ENCODE measurements at places on chromosomes 3 and 15.

DNA sequence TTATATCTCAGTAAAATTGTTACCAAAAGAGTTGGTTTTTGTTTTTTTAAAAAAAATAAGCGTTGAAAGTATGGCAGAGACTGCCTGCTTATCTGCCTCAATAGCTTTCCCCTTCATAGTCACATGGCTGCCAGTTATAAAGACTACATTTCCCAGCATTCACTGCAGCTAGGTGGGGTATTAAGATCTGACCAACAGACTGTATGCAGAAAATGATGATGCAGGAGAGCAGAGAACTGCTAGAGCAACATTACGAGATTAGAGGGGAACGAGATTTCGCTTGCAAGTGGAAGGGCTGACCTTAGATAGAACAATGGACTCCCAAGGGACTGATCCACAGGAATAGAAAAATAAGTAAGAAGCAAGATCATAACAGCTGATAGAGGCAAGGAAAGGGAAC is 14.3 kb downstream of the RHOA start:
- no peak for DNase-seq

GRCh38 chr3:182121401-182121800 is 409.7 kb downstream of the SOX2 start:
- no peak for DNase-seq

DNA sequence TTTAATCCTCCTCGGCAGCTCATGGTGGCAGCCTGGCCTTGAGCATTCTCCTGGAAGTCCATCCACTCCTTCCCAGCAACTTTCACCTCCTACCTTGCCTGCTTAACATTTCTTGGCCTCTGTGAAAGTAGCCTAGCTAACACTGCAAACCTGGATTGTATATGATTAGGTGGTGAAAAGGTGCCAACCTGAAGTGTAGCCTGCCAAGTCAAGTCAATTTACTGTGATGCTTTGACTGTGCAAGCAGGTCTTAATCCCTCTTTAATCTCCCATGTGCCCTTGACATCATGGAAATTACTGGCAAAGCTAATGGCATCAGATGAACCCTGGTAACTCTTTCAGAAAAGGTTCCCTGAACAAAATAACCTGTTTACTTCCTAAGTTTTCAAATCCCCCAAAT is 169.7 kb upstream of the NR2F2 start:
- DNase-seq, result no peak

- no peak for DNase-seq
Measured at GRCh38 chr3:26712211-26713026, 89.8 kb downstream of the LRRC3B start.

GRCh38 chr3:71657831-71658530 is 67.2 kb downstream of the EIF4E3 start:
- no peak for DNase-seq

DNA sequence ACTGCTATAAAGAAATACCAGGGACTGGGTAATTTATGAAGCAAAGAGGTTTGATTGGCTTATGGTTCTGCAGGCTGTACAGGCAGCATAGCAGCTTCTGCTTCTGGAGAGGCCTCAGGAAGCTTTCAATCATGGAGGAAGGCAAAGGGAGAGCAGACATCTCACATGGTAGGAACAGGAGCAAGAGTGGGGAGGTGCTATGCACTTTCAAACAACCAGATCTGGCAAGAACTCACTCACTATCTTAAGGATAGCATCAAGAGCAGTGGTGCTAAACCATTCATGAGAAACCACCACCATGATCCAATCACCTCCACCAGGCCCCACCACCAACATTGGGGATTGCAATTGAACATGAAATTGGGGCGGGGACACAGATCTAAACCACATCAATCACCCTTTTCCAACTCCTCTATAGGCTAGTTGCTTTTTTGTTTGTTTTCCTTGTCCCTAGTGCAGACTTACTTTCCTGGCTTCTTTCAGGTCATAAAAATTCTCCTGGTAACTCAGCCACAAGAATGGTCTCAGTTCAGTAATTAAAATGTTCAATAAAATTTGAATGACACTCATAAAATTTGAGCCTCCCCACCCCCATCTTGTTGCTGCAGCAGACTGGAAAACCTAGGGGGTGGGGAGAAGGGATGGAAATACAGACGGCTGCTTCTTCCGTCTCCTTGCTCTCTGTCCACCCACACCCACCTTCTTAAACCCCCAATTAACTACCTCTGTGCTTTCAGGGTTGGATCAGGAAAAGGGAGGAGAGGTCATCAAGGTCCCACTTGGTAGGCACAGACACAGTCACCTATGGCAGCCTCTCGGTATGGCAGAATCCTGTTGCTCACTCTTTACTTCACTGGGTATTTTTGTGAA is 16.3 kb upstream of the TIPARP start:
- DNase-seq, result no peak

DNA sequence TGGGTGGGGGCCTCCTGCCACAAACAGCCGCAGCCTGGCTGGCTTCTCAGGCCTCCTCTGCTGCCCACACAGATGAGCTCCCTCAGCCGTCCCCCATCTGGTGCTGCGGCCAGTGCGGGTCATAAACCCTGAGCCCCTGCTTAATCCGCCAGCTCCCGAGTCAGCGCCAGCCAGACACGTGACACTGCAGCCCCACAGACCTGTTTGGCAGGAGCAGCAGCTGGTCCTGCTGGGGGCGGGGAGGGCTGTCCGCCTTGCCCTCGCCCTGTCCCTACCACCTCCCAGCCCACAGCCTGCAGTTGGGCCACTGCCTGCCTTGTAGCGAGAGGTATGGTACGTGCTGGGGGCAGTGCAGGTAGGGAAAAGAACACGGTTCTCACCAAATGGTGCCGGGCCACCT is 86.2 kb downstream of the IQSEC1 start:
- no peak for DNase-seq

DNA sequence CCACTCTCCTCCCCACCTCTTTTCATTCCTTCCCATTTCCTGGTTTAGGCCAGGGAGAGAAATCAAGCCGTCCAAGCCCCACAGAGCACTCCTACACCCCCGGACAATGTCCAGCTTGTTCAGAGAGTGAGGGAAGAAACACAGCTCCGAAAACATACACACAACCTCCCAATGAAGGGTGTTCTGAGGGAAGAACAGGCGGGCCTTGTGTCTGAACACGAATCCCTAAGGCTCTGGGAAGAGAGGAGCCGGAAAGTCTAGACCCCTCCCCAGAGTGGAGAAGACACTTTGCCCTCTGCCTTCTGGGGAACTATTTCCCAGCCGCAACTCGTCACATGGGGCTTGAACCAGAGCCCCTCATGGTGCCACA is 30.5 kb downstream of the ACAN start:
- no peak for DNase-seq

DNA sequence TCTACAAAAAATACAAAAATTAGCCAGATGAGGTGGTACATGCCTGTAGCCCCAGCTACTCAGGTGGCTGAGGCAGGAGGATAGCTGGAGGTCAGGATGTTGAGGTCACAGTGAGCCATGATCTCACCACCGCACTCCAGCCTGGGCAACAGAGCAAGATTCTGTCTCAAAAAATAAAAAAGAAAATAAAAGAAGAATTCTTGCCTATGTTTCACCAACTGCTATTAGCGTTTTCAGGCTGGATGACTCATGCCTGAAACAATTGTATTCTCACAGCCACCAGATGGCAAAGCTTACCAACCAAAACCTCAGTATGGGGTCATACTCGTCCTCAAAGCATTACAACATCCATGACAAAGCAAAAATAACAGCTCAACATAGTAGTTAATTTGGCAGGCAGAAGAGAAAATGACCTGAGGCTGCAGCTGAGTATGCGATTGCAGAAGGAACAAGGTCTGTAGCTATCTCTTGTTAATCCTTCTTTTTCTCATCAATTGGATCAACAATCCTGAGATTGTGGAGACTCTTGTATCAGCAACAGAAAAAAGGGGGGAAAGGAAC is 52.2 kb downstream of the TP53BP1 start:
- no peak for DNase-seq

DNA sequence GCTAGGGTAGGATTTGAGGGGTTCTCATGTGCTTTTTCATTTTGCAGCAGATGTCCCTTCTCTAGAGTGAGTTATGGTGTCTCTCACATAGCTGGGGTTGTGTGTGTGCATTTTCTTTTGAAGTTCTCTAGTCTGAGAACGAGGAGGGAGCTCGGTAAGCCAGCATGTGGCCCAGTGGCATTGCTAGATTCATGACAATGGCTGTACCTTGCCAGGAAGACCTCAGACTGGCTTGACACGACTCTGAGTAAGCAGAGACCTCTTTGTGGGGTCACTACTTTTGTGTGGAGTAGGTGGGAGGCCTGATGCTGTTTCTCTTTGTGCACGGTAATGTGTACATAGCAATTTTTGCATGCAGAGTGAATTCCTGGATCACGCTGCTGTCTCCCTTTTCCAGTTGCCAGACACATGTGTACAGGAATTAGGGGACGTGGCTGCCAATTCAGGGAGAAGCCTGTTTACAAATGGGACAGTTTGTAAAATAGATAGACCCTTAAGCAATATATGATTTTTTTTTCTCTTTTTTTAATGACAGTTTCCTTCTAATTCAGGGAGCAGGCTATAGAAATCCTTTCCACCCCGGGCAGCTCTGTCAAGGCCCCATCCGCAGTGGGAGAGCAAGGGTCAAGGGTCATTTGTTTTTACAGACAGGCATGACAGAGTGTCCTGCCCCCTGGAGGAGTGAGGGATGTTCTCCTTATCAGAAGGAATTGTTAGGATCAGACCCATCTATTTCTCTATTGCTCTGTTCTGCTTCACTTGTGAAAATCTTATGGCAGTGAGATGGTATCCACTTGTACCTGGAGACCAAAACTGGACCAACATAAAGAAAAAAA is 4.6 kb downstream of the CACNA1D start:
- no peak for DNase-seq

- DNase-seq, result no peak
Measured at GRCh38 chr3:148178503-148178902, 519.2 kb upstream of the AGTR1 start.

DNA sequence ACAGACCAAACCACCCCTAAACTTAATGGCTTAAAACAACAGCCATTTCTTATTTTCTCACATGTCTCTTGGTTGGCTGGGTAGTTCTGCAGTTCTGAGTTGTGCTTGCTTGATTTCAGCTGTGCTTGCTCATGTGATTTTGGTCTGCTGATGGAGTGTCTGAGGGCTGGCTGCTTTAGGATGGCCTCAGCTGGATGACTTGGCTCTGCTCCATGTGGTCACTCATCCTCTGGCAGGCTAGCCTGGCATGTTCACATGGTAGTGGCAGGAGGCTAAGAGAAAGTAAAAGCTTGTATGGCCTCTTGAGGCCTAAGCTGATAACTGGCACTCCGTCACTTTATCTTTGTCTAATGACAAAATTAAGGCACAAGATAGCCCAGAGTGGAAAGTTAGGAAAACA is 4.1 kb downstream of the SV2B start:
- DNase-seq, result no peak

DNA sequence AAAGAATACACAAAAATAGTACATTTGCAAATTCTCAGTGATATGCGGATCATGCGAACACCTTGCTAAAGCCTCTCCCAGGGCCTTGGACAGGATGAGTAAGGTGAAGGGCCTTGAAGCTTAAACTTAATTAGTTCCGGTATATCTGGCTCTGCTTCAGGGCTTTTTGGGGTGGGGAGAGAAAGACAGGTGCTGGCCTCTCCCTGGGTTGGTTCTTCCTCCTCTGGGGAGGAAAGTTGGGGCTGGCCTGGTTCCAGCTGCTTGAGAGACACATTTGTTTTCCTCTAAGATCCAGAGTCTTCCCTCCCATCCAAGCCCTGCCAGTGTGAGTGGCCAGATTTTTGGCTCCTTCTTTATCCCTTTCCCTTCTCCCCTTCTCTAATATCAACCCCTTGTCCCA is 64.7 kb upstream of the EPHB3 start:
- no peak for DNase-seq

DNA sequence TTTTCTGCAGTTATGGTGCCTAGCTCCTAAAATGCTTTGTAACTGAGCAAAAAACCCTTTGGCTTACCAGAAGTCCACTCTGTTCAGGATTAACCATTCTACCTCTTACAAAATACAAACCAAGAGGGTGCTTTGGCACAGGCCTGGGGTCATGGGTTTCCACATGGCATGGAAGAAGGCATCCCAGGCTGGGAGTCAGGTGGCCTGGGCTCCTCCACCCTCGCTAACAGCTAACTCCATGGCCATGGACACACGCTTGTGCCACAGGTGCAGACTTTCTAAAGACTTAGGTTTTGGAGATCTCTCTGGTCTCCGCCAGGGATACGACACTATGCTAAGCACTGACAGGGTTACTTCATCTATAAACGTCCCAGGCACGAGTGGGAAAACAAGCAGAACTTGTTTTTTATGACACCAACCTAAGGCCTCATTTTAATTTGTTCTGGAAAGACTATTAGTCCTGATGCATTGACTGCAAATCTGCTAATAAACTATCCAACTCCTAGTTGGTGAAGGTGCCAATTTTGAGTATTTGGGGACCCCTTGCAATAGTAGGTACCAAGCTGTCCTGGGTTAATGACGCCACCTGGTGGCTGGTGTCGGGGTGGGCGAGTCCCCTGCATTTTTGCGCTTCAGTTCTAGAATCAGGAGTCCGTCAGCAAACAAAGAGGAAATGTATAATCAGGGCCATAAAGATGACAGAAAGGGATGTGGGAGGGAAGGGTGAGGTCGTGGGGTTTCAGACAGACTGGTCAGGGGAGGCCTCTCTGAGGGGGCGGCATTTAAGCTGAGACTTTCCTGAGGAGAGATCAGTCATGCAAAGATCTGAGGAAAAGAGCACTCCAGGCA is 10.3 kb upstream of the ALDH1A3 start:
- no peak for DNase-seq

DNA sequence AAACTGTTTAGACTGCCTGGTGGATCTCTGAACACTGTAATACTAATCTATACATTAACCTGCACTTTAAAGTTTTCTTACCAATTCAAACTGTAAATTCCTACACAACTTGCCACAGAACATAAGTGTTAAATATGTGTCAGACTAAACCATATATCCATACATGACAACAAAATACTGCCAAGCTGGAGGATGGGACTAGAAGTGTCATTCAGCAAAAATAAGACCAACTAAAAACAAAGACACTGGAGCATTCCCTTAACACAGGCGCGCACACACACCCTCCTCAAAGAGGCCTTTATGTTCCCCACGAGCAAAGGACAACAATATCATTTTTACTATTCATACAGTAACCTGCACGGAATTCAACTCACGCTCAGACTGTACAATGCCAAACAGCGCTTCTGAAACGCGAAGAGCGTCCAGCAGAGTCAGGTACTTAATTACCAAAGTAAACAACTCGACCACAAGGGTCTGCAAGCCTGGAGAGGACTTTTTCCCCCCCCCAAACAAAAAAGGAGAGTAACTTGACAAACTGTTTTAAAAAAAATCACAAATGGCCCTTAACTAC is 1.1 kb downstream of the DCUN1D1 start:
- DNase-seq, result no peak

DNA sequence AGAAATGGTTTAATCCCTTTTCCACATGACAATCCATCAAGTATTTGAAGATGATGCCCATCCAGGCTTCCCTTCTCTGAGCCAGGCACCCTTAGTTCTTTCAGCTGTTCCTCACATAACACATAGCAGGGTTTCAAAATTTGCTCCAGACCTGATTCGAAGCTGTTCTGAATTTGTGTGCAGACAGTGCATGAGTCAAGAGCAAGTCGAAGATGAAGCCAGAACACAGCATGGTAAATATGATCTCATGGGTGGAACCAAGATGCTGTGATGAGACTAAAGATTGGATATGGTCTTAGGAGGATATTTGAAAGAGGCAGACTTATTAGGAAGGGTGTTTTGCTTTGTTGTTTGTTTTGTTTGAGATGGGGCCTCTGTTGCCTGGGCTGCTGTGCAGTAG is 32.6 kb upstream of the PDE8A start:
- no peak for DNase-seq
